ENCODE measurements at places on chromosomes 4 and X. TPM values are rescaled to one million over a fixed set of nuclear protein-coding genes. Genes with fewer than 3 reads are reported as not detected.

GRCh38 chr4:92265798-92266197, 38.0 kb upstream of the GRID2 start:
- H3K36me3 ChIP-seq = no peaks in the 10 kb centered on the region
- DNase-seq = no peak
- H3K4me1 ChIP-seq = no peaks in the 10 kb centered on the region
- H3K27me3 ChIP-seq = no peaks in the 10 kb centered on the region
- no peak overlapping the region for H3K27ac ChIP-seq
- no peak overlapping the region for H3K4me3 ChIP-seq

DNA sequence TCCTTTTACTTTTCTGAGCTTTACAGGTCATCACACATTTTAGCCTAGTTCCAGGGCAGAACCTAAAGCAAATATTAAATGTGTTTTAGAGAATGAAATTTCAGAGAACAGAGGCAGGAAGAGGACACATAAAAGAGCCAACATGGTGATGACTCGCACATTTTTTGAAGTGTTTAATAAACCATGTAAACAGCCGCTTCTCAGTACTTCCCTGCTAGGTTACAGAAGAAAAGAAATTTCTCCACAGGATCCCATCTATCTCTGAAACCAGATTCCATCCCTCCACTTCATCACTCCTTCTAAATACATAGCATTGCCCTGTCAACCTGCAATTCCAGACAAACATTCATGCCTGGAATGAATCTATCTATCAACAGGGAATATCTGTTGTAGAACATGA, 949.5 kb upstream of the PCDH7 start:
- no peaks in the 10 kb centered on the region for H3K36me3 ChIP-seq
- H3K4me1 ChIP-seq = no peaks in the 10 kb centered on the region
- H3K27ac ChIP-seq = no peak overlapping the region
- H3K4me3 ChIP-seq = no peak overlapping the region

DNA sequence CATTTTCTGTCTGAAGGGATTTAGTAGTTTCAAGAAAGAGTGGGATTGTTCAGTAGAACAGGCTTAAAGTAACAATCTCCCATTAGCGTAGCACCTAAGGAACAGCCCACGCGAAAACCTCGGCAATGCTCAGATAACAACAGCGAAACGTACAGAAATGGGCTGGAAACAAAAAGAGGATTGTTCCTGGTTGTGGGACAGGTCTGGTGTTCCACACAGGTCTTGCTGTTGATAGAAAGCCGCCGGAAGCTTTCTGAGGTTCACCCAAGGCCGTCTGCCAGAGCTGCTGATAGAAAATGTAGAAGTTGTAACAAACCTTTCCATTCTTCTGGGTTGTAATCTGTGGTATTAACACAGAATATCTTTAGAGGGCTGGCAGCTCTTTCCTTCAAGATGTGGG, 69.4 kb upstream of the CLCN4 start:
- DNase-seq = no peak
- no peak overlapping the region for H3K27ac ChIP-seq
- peaks cover 3% of the 10 kb centered on the region for H3K4me1 ChIP-seq
- H3K36me3 ChIP-seq = no peaks in the 10 kb centered on the region

DNA sequence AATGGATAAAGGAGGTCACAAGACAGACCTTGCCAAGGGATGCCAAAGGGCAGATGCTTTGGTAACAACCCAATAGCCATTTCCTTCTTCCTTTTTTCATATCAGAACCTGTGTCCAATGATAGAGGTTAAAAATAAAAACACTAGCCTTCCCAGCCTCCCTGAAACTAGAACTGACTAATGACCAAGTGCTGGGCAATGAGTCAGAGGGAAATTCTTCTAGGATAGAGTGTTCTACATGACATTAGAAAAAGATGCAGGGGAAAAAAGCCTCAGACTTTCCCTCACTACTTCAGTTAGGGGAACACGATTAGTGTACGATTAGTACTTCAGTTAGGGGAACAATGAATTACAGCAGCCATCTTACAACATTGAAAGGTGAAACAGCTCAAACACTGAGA, 29.3 kb upstream of the FAM47C start:
- H3K4me3 ChIP-seq = no peak overlapping the region
- H3K27me3 ChIP-seq = no peaks in the 10 kb centered on the region
- H3K4me1 ChIP-seq = no peaks in the 10 kb centered on the region
- H3K36me3 ChIP-seq = no peaks in the 10 kb centered on the region
- DNase-seq = peak; percentile 47
- no peak overlapping the region for H3K27ac ChIP-seq

DNA sequence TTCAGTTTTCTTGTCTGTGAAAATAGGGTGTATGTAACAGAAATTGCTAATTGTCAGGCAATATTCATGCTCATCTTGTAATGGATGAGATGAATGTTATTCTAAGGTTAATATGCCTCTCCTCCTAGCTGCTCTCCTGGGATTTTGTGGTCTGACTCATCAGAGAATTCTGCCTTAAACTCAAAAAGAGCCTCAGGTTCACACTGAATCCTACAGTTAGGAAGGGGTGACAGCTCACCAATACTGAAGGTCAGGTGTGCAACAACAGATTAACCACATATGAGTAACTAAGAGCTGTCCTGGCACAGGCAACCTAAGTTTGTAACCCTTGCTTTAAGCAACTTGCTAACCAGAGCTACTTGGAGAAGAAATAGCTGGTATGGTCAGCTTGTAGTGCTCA, 197.7 kb downstream of the SPATA18 start:
- no peaks in the 10 kb centered on the region for H3K36me3 ChIP-seq
- H3K4me3 ChIP-seq = no peak overlapping the region
- H3K4me1 ChIP-seq = no peaks in the 10 kb centered on the region
- no peaks in the 10 kb centered on the region for H3K27me3 ChIP-seq

- DNase-seq = no peak
- H3K4me1 ChIP-seq = no peaks in the 10 kb centered on the region
- H3K27ac ChIP-seq = no peak overlapping the region
- H3K4me3 ChIP-seq = no peak overlapping the region
- no peaks in the 10 kb centered on the region for H3K27me3 ChIP-seq
- no peaks in the 10 kb centered on the region for H3K36me3 ChIP-seq
Measured at GRCh38 chrX:112774651-112775293, 65.9 kb downstream of the AMOT start.

The PRICKLE3 gene
- total RNA-seq = 14.2 TPM

The NAP1L5 gene
- 3.9 TPM for total RNA-seq
